ENCODE measurements at places on chromosomes 5 and 9.

GRCh38 chr9:123485216-123485615, 129.2 kb downstream of the CRB2 start:
- DNase-seq: no peak

DNA sequence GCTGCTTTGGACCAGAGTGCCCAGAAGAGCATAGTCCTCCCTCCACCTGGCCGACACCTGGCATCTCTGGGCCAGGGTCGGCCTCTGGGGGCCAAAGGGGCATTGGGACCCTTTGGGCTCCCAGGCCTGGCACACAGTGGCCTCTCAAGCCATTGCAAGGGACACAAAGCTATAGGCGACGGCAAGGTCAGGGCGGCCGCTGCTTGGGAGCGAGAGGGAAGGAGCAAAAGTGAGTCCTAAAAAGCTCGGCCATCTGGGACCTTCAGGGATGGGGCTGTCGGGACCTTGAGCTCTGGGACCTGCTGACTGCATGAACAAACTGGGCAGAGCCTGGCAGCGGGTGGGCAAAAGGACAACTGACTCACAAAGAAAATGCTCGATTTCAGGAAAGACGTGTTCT, 13.9 kb downstream of the DBH start:
- no peak for DNase-seq

GRCh38 chr5:24487368-24488229, 157.2 kb downstream of the CDH10 start:
- DNase-seq: no peak

- DNase-seq: no peak
Measured at GRCh38 chr5:54526604-54527288, 9.2 kb downstream of the SNX18 start.

- DNase-seq: no peak
Measured at GRCh38 chr5:82054004-82054710, 82.3 kb downstream of the ATG10 start.

GRCh38 chr5:109307951-109308350, 101.8 kb downstream of the PJA2 start:
- no peak for DNase-seq

- DNase-seq: no peak
Measured at GRCh38 chr9:134575103-134575900, 66.3 kb upstream of the COL5A1 start.

GRCh38 chr5:5666369-5666768, 243.9 kb downstream of the ICE1 start:
- no peak for DNase-seq

DNA sequence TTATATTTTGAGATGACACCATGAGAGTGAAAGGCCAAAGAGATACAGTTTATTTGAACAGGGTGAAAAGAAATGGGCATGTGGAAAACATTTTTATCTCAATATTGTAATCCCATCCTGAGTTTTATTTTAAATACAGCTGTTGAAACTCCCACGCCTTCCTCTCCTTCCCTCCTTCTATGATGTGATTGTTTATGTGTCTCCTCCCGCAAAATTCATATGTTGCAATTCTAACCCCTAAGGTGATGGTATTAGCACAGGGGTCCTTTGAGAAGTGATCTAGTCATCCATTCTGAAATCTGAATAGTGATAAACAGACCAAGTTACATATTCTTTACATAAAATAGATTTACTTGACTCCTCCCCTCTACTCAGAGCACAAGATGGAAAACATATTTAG, 1275.4 kb upstream of the C9orf72 start:
- no peak for DNase-seq

DNA sequence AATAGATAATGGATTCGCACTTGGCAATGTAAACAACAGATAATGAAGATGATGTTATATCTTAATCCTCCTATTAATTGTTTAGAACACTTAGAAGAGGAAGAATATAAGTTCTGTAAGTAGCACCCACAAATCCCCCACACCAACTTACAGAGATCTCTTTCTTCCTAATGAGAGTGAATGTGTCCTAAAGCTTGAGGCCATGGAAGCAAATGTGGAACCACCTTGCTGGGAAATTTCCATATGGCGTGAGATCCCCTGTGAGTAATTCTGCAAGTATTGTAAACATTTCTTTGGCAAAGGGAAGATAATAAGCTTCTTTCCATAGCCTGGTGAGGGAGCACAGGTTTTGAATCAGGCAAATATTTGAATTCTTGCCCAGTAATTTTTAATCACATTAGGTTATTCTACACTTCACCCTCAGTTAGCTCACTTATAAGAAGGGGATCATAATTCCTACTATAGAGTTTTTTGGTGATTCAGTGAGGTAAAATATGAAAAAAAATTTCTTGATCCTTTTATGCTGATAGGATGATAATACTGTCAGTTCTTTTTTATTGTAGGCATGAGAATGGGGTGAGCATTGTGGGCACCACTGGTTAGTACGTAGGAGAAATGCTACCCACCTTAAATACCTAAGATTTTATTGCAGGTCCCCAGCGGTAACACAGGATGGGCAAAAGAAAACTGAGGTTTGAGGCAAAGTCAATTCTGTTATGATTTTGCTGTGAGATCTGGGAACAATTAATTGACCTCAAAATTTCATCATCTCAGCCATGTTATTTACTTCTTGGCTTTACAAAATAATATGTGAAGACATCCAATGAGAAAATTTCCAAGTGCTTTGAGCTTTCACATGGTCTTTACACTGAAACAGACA, 574.8 kb downstream of the PSAT1 start:
- DNase-seq: no peak

- no peak for DNase-seq
Measured at GRCh38 chr5:15377573-15378340, 122.2 kb upstream of the FBXL7 start.

DNA sequence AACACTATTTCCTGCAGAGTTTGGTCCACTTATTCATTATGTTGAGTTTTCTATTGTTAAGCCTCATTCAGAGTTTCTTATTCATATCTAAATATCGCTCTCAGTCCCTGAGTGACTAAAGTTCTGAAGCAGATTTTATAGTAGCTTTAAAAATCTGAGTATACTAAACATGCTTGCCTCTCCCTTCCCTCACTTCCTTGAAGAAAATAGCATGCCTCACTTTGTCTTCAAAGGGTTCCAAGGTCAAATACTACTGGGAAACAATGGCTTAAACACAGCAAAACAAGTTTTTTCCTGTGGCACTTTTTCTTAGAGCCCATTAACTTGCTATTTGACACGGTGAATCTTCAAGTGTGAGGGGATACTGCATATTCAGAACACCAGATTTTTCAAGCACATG, 41.1 kb upstream of the DAB2 start:
- no peak for DNase-seq

- DNase-seq: no peak
Measured at GRCh38 chr9:36134761-36135505, 1.6 kb upstream of the GLIPR2 start.

GRCh38 chr9:95080961-95081647, 236.4 kb downstream of the FANCC start:
- no peak for DNase-seq

- DNase-seq: no peak
Measured at GRCh38 chr5:177040814-177041420, 18.4 kb downstream of the ZNF346 start.

DNA sequence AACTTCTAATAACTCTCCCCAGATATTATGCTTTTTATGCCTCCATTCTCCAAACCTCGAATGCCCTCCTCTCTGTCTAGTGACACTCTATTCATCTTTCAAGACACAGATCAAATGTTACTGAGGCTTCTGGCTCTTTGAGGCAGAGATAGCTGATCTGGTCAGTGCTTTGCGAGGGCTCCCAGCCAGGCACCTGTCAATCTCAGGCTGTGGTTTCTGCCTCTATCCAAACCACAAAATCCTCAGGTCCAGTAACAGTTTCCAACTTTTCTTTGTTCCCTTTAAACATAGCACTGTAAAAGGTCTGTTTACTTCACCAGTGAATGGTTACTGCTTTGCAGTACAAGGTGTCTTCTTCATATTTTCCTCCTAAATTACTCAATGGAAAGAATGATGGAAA, 11.5 kb upstream of the STK32A start:
- no peak for DNase-seq

- no peak for DNase-seq
Measured at GRCh38 chr9:99722877-99723276, 98.8 kb upstream of the NR4A3 start.

DNA sequence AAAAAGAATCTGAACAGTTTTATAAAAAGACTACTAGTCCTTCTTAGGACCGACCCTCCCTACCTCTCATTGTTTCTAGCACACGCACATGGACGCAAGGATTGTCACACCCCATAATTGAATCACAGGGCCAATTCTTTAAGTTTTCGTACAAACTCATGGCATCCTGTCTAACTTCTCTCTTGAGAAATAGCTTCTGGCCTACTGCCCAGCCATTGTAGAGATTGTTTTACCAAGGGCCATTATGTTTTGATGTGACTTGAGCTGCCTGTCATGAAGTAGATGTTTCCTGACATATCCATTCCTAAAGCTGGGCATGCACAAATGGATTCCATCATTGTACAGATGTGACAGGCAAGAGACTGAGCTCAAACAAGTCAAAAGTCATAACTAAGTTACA, 1672.1 kb upstream of the C9orf72 start:
- no peak for DNase-seq

DNA sequence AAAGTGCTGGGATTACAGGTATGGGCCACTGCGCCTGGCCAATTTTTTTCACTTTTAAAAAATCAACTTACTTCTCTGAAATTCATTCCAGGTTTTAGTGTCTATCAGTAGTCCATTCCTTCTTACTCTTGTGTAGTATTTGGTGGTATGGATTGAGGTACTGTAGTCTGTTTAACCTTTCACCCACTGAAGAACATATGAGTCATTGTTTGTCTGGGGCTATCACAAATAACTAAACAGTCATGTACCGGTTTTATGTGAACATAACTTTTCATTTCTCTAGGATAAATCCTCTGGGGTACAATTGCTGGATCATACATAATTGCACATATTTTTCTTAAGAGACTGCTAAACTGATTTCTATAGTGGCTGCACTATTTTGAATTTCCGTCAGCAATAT, 1188.0 kb upstream of the CDH9 start:
- DNase-seq: no peak

DNA sequence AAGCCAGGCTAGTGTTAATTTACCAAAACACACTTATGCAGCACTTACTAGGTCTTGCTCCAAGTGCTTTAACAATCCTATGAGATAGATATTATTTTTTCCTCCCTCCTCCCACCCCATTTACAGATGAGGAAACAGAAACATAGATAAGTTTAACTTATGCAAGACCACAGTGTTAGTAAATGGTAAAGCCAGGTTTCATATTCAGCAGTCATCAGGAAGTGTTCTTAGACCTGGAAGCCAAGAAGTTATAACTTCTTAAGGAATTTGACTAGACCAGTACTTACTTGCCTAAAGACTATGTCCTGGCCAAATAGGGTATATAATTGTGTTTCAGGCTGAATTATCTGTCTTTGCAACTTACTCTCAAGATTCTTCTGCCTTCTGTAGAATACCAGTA, 15.9 kb downstream of the ABHD17B start:
- DNase-seq: no peak

GRCh38 chr5:72380492-72381274, 60.5 kb downstream of the PTCD2 start:
- DNase-seq: no peak

- DNase-seq: no peak
Measured at GRCh38 chr5:122902263-122902662, 56.9 kb downstream of the SNX24 start.

GRCh38 chr9:15178631-15179030, 128.4 kb downstream of the TTC39B start:
- DNase-seq: no peak

DNA sequence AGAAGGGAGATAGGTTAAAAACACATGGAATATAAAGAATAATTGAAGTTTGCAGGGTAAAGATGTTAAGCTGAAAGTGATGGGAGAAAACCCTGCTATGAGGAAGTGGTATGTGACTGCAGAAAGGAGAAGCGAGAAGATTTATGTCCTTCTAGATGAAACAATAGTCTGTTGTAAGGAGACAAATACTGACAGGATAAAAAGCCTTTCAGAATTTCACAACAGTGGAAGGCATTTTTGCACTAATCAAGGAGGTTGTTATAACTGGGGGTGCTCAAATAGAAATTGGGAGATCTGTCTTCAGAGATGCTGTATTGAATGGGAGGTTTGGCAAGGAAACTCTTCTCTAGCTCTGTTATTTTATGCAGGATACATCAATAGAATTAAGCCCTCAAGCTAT, 69.6 kb downstream of the NMUR2 start:
- DNase-seq: no peak

- DNase-seq: no peak
Measured at GRCh38 chr9:129923589-129923988, 88.3 kb downstream of the USP20 start.

GRCh38 chr5:149724130-149724840, 5.8 kb upstream of the PPARGC1B start:
- no peak for DNase-seq

DNA sequence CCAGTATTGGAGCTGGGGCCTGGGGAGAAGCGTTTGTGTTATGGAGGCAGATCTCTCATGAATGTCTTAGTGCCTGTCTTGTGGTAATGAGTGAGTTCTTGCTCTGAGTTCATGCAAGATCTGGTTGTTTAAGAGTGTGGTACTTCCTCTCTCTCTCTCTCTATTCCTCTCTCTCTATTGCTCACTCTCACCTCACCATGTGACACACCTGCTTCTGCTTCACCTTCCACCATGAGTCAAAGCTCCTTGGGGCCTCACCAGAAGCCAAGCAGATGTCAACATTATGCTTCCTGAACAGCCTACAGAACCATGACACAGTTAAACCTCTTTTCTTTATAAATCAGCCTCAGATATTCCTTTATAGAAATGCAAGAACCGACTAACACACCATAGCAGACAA, 242.7 kb upstream of the ADRA1B start:
- DNase-seq: no peak

DNA sequence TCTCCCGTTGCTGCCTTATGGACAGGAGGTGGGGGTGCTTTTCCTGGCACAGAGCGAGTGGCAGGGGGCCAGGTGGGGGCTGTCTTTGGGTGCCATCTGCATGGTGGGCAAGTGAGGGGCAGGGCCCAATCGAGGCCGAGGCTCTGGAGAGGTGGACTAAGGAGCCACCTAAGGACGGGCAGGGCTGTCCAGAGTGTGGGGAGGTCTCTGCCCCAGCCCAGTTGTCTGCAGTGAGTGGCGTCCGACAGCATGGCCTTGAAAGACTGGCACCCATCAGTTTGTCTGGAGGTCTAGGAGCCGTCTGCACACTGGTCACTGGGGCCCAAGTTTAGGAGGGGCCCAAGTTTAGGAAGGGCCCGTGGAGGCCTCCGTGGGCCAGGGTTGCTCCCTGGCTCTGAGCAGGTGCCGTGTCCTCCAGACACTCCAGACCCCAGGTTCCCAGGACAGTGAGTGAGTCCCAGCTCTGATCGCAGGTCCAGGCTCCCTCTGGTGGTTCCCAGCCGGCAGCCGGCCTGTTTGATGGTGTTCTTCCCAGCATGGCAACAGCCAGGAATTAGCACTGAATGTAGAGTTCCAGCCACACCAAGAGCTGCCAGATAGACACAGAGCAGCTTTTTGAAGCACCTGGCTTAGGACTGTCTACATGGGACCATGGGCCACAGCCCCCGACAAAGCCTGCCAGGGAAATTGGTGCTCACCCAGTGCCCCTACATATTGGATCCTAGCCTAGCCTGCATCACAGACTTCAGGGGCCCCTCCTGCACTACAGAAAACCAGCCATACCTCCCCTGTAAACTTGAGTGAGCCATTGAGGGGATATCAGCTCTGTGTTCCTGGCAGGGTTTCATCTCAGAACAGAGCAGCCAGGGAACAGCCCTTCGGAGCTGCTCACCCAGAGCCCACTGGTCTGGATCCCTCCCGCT, 120.9 kb downstream of the WNK2 start:
- DNase-seq: no peak

GRCh38 chr5:139246394-139246793, 47.1 kb upstream of the MATR3 start:
- DNase-seq: no peak

Measured in activated T-helper 1 cell treated with anti-CD3 and anti-CD28 coated beads, Interleukin-2, amount 50 U/mL, for 16 hours (primary cell).